ENCODE measurements at places on chromosomes 12 and 14.

DNA sequence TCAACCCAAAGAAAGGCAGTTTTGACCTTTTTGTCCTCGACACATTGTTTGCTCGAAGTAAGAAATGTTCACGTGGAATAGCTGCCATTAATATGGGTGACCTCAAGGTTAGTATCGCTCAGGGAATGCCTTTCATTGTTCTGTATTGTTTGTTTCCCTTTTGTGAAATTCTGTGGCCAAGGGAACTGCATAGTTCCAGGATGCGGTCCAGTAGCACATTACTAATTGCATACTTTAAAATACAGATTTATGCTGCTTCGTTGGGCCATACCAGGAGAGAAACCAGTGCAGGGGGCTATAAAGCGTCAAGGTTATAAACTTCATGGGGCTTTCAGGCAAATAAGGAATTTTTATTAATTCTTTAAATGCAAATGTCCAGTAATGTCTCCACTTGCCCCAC, 73.3 kb upstream of the USP44 start:
- DNase-seq = peak; percentile 71

GRCh38 chr12:77742631-77743030, 88.1 kb upstream of the NAV3 start:
- DNase-seq = no peak

- no peak for DNase-seq
These were observed 1066.1 kb downstream of the FLRT2 start for GRCh38 chr14:86596024-86596423.

DNA sequence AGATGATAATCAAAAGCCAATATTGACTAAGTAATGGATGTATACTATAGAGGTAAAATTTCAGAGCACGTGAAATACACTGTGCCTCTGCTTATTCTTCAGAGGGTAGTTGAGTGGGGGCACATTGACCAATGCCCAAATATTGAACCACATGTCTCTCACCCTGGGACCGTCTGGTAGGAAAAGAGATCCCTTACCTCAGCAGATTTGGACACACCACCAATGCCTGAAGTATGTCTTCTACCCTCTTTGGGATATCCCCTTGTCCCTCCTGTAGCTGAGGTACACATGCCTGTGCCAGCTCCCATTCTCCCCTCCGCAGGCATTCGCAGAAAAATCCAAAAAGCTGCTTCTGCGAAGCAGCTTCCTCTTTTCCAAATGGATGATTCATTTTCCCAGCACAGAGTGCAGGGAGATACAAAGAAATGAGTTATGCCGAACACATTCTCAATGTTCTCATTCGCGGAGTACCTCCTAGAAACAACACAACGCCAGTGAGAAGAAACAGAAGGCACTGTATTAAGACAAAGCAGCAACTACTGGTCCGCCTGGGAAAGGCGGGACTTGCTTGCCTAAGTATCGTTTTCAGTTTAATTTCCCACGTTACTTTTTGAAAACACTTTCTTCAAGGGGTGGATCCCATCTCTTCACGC, 691 bp downstream of the ZFYVE26 start:
- DNase-seq = peak; percentile 23

GRCh38 chr12:13022851-13023271, 21.3 kb upstream of the FAM234B start:
- no peak for DNase-seq

GRCh38 chr12:104653730-104654664, 197.2 kb downstream of the CHST11 start:
- DNase-seq = peak; percentile 10

GRCh38 chr14:76867516-76868453, 41.6 kb downstream of the LRRC74A start:
- no peak for DNase-seq

GRCh38 chr14:59020382-59020781, 168.1 kb upstream of the DAAM1 start:
- DNase-seq = peak; percentile 35

DNA sequence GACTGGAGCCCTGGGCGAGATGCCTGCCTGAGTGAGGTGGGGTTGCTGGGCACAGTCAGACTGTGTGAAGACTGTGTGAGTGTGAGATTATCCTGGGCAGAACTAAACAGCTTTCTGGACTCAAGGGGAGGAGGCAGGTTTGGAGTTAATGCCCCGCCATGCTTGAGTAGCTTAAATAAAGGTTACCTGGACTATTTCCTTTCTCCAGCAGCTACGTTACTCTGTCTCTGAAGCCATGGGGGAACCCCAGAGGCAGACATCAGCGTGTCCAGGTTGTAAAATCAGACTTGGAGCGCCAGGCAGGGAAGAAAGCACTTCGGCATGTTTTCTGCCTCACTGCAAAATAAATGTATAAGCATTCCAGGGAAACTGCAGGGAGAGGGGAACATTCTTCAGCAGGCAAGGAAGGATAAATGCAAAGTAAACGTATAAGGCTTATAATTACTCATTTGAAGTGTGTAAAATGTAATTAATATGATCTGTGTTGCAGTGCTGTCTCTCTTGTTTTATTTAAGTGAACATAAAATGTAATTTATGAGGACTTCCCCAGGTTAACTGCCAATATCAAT, 129.7 kb downstream of the CHST11 start:
- DNase-seq = no peak

GRCh38 chr12:108133482-108133881, 4.4 kb downstream of the WSCD2 start:
- DNase-seq = no peak

DNA sequence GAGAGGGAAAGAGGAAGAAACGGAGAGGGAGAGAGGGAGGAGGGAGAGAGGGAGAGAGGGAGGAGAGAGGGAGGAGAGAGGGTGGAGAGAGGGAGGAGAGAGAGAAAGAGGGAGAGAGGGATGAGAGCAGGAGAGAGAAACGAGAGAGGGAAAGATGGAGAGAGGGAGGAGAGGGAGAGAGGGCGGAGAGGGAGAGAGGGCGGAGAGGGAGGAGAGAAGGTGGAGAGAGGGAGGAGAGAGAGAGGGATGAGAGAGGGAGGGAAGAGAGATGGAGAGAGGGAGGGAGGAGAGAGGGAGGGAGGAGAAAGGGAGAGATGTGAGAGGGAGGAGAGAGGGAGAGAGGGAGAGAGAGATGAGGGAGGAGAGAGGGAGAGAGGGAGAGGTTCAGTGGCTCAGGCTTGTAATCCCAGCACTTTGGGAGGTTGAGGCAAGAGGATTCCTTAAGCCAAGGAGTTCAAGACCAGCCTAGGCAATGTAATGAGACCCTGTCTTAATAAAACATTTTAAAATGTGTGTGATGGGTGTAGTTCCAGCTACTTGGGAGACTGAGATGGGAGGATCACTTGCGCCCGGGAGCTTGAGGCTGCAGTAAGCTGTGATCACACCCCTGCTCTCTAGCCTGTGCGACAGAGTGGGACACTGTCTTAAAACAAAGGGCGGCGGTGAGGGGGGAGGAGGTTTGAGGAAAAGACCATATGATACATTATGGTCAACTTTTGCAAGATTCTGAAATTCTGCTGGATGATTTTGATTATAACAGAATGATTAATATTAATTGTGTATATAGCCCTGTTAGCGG, 21.3 kb upstream of the SNRPF start:
- DNase-seq = no peak

DNA sequence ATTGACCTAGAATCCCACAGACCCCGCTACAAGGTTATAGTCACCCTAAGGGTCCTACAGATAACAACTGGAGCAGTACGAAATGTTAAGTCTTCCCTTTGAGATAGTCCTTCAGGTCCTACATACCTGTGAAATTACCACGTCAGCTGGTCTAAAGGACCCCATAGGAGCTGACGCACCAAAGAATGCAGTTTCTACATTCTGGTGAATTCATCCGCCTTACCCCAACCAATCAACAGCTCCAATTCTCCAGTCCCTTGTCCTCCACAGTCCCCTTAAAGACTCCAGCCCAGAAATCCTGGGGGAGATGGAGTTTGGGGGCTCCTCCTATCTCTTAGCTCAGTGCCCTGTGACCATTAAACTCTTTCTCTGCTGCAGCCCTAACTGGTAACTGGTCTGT, 36.2 kb upstream of the PRMT8 start:
- no peak for DNase-seq

GRCh38 chr12:16352481-16352880, 5.0 kb downstream of the MGST1 start:
- DNase-seq = peak; percentile 78

DNA sequence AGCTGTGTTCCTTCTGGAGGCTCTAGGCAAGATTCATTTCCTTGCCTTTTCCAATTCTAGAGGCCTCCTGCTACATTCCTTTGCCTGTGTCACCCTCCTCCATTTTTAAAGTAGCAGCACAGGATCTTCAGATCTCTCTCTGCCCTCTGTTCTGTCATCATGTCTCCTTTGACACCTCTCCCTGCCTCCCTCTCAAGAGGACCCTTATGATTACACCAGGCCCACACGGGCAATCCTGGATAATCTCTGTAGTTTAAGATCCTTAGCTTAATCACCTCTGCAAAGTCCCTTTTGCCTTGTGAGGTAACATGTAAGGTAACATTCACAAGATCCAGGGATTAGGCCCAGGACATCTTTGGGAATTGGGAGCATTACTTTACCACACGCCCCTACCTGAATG, 155.2 kb downstream of the SYNE2 start:
- no peak for DNase-seq

- no peak for DNase-seq
These were observed 258.6 kb downstream of the IPO8 start for GRCh38 chr12:30437044-30437443.

DNA sequence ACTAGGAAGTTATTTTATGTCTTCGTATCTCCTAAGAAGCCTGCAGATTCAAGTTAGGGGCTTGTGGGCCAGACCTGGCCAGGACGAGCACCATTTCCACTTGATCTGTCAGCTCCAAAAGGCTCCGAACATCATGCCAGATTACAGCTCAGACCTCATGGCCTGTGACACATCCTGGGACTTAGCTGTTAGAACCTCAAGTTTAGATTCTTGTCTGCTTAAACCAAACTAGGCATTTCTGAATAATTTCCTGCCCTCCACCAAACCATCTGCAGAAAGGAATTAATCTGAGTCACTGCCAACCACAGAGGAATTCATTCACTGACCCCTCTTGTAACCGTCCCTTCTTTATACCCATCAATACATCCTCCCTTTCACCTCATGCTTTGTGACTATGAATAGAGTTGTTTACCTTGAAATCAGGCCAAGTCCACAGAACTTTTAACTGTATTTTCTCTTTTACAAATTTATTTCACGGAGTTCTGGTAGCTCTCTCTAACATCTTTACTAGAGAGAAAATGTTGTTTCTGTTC, 120.3 kb downstream of the FBXL14 start:
- peak; percentile 99 for DNase-seq

Measured in fibroblast of skin of back (primary cell).